Activated CD8-positive, alpha-beta memory T cell treated with anti-CD3 and anti-CD28 coated beads for 1 hour (primary cell): ENCODE measurements at places on chromosomes 12 and 14.

GRCh38 chr14:90483571-90483974 is 86.7 kb downstream of the CALM1 start:
- DNase-seq: no peak

- no peak for DNase-seq
These were observed 294.6 kb downstream of the FLRT2 start for GRCh38 chr14:85824526-85824925.

DNA sequence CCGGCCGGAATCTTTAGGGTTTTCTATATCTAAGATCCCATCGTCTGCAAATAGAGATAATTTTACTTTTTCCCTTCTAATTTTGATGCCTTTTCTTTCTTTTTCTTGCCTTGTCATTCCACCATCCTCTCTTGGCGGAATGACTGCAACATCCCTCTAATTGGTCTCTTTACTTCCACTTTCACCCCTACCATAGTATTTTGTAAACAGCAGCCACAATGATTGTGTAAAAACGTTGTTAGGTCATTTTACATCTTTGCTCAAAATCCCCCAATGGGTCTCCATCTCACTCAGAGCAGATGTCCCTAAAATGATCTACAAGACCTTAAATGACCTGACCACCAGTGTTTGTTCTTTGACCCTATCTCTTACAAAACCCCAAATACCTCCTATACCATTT is 80.0 kb upstream of the STAC3 start:
- DNase-seq: no peak

DNA sequence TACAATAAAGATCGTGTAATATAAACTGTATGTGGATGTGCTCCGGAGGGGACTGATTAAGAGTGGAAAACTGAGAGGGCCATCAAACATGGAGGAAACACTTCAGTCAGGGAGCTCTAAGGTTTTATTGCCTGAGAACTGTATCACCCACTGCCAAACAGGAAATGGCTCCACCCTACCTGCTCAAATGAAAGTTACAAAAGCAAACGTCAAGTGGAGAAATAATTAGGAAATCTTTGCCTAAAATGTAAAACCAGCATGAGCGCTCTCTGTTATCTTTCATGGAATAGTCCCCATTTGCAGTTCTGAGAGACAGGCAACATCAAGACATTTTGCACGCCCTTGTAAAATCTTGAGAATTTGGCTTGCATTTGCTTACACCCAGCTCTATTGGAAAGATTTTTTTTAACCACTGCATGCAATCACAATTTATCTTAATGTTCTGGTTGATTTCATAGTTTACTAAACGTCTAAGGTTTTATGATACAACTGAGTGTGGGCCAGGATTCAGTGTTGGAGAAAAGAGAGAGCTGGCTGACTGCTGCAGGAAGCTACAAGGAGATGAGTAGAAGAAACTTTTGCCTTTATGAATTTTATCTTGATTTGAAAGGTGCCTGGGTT is 344.0 kb upstream of the PRICKLE1 start:
- DNase-seq: no peak

DNA sequence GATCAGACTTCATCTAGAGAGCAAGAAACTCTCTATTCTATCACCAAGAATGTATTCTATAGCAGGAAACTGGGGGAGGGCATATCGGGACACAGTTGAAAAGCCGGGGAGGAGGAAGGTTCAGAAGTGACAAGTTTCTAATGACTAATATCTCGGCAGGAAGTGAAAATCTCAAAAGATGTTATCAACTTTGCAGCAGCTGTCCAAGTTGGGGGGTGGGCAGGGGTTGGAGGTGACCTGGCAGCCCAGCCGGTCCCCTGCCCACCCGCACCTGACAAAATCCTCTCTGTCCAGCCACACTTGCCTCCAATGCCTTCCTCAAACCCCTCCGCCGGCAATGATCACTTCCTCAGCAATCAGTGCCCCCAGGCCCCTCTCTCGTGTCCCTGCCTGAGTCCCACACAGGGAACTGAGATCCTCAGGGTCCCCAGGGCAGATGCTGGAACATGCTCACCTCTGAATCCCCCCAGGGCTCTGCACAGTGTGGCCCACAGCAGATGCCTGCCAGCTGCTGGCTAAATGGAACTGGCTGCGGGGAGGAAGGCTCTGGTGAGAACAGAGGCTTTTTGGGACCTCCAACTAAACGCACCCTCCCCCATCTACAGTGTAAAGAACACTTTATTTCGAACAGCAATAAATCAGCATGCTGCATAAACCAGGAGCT is 43.9 kb downstream of the CCDC88C start:
- no peak for DNase-seq

GRCh38 chr14:91681118-91681517 is 50.8 kb downstream of the CATSPERB start:
- no peak for DNase-seq

- no peak for DNase-seq
These were observed 19.4 kb downstream of the RALGAPA1 start for GRCh38 chr14:35789651-35790050.

GRCh38 chr14:68795597-68796417 is 2.9 kb upstream of the ZFP36L1 start:
- peak; percentile 60 for DNase-seq

DNA sequence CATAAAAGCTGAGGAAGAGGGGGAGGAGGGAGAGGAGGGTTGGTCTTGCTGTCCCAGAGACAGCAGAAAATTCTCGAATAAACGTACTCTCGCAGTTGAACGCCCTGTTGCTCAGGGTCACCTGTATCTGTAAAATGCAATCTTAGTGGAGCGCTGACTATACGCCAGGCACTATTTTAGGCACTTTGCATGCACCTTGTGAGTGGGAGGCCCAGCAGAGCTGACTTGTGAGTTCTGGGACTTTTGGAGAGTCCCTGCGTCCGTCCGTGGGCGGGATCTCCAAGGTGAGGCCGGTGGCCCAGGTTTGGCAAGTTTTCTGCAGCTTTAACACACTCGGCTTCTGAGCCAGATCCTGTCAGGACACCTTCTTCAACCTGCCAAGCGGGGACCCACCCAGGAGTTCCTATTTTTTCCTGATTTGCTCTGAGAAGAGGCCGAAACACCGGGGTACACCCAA is 32.5 kb upstream of the PLEKHG6 start:
- no peak for DNase-seq

DNA sequence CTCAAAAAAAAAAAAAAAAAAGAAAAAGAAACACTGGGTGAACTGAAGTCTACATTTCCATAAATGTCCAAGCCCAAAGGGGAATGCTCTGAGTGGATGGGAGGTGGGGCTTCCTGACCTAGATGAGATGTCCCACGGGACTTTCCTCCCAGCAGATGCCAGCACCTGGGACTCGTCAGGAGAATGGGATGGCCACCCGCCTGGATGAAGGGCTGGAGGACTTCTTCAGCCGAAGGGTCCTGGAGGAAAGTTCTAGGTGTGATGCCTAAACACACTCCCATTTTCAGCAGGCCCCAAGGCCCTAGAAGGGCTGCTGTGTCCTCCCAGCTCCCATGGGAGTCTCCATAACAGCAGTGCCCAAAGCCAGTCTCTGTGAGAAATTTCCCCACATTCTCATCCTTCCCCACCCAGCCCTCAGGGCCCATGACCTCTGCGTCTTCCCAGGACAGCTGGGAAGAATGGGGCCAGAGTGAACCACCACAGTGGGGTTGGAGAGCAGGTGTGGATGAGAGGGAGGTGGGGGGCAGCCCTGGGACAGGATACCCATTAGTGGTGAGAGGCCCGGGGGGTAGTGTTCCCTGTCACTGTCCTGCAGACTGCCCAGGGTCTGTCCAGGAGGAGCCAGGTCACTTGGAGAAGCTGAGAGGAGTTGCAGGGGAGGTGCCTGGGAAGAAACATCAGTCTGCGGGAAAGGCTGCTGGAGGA is 7.1 kb upstream of the CPNE6 start:
- DNase-seq: no peak

- DNase-seq: no peak
These were observed 104.1 kb downstream of the LGMN start for GRCh38 chr14:92644171-92644969.

DNA sequence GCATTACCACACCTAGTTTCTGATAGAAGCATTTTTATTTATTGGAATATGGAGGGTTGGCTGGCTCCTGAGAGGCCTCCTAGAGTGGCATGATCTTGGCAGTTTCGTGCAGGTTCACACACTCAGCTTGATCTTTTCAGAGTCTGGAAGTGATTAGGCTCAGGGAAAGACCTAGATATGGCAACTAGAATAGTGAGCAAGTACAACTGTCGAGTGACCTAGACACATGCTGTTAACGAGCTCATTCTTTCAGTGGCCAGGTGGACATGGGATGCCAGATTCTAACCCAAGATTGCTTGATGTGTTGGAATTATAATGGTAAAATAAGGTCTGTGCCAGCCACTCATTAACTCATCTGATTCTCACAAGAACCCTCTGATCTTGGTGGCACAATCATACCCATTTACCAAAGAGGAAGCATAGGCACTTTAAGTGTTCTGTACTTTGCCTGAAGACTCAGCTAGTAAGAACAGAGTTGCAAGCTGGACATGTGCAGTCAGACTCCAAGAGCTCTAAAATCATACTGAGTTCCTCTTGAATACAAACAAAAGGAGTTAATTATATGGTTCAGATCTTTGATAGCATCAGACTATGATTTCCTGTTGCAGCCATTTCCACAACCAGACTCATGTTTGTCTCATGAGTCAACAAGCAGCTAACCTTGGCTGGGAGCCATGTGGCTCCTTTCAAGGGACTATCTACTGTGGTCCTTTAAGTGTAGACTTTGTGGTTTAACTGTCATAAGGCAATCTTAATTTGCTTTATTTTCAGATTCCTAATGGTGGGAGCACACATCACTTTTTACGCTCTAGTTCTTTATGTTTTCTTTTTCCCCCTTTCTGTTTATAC is 144.2 kb downstream of the PLEKHA5 start:
- DNase-seq: peak; percentile 35

DNA sequence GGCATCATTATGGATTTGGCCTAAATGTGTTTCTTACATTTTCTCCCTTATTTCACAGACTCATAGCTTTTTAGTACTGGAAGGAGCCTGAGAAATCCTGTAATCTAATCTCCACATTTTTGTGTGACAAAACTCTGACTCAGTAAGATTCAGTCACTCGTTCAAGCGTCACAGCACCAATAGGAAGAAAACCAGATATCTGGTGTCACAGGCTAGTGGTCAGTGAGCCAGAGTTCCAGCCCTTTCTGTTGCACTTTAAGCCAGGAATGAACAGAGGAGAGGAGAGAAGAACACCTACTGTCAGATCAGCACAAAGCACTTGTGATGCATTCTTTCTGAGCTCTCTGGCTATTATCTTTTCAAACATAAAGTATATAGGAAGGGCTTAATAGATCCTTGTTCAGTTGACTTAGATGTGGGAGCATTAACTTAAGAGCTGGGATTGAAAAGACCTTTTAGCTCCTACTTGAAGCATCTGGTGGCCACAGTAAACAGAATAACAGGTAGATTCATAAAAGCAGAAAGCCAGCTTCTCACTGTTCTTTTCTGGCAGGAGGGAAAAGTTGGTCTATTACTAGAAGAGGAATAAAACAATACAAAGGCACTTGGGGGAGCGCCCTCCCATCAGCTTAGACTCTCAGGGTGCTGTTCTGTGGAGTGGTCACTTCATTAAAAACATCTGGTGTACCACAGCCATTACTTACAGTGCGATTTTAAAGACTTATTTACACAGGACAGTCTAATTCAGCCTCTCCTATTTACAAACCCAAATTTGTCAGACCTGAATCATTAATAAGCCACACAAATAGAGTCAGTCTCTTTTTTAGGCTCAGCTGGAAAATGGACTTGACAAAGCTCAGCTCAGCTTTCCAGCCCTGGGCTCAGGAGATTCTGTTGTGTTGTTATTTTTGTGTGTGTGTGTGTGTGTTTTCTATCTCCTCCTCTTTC is 12.2 kb upstream of the NID2 start:
- DNase-seq: no peak

DNA sequence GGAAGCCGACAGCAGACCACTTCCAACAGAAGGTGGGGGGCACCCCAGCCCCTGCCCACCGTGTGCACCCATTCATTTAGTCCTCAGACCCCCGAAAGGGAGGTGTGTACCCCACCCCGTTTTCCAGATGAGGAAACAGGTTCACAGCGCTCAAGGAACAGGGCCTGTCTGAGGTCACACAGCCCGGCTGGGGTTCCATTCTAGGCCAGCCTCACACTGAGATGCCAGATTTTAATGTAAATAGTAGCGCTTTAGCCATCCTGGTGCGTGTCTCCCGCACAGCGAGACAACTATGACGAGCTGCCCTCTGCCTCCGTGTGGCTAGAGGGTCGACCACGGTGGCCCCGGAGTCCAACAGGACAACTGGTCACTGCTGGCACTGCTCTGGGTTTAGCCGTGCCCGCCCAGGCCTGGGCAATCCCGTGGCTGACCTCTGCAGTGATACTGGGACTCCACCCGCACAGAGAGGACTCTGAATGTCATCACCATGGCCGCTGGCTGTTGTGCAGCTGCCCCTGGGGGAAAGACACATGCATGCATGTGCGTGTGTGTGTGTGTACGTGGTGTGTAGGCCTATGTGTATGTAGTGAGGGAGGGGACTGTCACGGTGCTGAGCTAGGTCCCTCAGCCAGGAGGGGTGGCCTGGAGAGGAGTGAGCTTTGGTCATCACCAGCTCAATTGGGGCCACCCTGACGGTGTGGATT is 31.6 kb downstream of the BEGAIN start:
- no peak for DNase-seq

GRCh38 chr12:103399986-103400385 is 95.8 kb downstream of the C12orf42 start:
- no peak for DNase-seq

GRCh38 chr12:1630827-1631591 is 2.0 kb downstream of the WNT5B start:
- no peak for DNase-seq

GRCh38 chr12:89756585-89757398 is 48.2 kb upstream of the ATP2B1 start:
- DNase-seq: no peak

- no peak for DNase-seq
These were observed 834 bp downstream of the ARHGEF25 start for GRCh38 chr12:57611827-57612710.

- no peak for DNase-seq
These were observed 76.6 kb upstream of the KCNJ8 start for GRCh38 chr12:21851151-21851550.

DNA sequence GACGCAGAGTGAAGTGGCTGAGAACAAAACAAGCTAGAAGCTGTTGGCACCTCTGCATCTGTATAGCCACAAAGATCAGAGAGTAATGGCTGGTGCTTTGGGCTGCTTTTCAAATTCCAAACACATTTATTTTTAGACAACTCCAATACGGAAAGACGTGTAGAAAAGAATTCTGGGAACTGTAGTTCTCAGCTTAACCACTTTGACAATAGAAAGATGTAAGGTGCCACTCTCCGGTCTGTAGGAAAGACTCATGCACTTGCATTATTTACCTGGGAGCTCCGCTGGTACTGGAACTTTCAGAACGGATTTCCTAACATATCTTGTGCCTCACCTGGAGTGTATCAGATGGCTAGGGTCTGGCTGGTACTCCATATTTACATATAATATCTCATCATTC is 1.8 kb upstream of the OR4K2 start:
- DNase-seq: no peak

DNA sequence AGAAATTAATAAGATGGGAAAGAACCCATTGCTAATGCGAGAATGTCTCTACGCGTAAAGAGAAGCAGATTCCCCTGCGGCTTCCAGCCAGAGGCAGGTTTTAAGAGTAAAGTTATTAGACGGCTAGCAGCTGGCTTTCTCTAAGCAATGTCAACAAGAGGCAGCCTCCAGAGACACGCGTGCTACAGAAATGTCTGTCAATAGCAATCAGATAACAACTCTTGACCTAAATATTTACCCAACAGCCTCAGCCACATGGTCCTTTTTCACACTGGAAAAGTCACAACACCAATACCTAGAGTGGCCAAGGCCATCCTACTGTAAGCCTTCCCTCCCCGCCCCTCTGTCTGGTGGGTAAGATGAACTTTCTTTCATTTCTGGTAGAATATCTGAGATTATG is 146.0 kb upstream of the SFSWAP start:
- DNase-seq: no peak

GRCh38 chr12:3309805-3310204 is 181.2 kb upstream of the PRMT8 start:
- no peak for DNase-seq
